ENCODE measurements at places on chromosomes 1 and 21.

DNA sequence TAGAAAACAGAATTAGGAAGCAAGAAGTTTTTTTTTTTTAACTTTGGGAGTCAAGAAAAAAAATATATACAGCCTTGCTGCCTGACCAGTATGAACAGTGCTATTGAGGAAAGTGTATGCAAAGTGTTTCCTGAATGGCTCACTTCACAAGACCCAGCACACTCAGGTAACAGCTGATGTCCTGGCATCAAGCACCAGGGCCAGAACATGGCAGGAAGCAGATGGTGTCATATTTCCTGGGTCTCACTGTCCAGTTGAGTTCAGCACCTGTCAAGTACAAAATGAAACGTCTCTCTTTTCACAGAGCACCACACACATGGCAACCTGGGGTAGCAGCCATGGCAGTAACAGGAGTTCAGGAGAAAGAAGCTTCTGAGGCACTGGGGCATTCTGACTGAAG lies 372.3 kb downstream of the TTLL7 start:
- no peak for DNase-seq

DNA sequence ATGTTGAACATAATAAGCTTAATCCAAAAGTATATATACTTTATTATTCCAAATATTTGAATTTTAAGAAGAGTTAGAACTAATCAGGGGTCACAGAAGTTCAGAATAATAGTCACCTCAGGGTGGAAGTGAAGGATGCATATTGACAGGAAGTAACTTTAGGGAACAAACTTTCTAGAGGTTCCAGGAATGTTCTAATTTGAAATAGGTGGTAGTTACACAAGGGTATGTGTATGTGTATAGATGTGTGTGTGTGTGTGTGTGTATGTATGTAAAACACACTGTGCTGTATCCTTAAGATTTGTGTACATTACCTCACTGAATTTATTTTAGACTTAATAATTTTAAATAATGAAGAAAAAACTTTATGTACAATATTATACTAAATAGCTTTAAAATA lies 110.4 kb downstream of the ACBD6 start:
- no peak for DNase-seq

GRCh38 chr1:15212216-15212953 lies 34.6 kb upstream of the FHAD1 start:
- DNase-seq, result no peak

- no peak for DNase-seq
Observed at GRCh38 chr21:31878831-31879230, 6.0 kb downstream of the HUNK start.

DNA sequence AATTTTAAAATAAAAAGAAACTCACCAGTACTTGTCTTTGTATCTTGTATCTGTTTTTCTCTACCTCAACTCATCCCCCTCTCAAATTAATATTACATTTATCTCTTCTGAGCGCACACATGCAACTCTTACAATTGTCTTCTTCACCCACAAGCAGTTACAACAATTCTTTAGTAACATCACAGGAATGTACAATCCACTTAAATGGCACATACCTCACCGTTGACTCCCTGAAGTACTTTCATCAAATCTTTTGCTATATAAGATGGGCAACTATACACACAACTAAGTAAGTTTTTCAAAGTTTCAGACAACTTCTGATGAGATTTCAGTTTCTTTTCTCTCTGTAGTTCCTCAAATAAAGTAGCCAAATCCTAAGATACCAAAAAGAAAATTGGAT lies 28.3 kb downstream of the HEATR1 start:
- DNase-seq, result no peak

- no peak for DNase-seq
Observed at GRCh38 chr1:235068158-235069121, 60.2 kb downstream of the TOMM20 start.

- no peak for DNase-seq
Observed at GRCh38 chr1:224881762-224882211, 47.7 kb upstream of the DNAH14 start.

DNA sequence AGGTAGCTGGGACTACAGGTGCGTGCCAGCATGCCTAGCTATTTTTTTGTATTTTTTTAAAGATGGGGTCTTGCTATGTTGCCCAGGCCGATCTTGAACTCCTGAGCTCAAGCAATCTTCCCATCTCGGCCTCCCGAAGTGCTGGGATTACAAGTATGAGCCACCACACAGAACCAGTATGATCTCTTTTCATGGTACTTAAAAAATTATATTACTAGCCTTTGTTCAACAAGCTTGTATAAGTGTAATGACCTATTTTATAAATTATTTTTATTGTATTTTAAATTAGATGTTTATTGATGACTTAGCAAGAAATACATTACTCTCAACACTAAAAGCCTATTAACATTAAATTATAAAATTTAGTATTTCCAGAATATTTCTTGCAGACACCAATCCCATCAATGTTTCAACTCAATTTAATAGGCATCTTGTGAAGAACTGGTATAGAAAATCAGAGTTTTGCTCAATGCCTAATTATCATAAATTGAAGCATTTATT lies 36.0 kb upstream of the MTF2 start:
- no peak for DNase-seq

DNA sequence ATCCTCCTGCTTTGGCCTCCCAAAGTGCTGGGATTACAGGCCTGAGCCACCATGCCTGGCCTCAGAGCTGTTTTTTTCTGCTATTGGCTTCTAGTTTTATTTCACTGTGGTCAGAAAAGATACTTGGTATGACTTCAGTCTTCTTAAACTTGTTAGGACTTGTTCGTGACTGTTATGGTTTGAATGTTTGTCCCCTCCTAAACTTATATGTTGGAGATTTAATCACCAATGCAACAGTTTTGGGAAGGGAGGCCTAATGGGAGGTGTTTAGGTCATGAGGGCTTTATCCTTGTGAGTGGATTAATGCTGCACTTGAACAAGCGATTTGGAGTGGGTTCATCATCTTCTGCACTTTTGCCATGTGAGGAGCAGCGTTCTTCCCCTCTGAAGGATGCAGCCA lies 24.5 kb upstream of the SOD1 start:
- no peak for DNase-seq
